ENCODE measurements at places on chromosomes 13 and 19. TPM values are rescaled to one million over a fixed set of nuclear protein-coding genes. Genes with fewer than 3 reads are reported as not detected.

- no peak for DNase-seq
Observed at GRCh38 chr13:24116131-24116530, 44.4 kb upstream of the SPATA13 start.

DNA sequence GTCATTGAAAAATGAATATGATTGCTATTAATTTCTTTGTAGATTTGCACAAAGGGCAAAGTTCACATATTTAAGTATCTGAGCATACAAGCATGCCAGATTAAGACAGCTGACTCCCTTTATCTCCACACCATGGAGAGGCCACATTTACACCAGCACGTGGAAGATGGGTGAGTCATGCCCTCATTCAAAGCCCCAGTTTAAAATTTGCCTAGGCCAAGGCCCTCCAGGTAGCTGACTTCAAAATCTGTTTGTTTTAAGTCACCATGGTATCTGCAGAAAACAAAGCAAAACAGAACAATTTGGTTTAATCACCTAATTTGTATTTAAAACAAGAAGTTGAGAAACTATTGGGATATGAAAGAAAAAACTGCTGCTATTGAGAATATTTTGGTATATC lies 109.2 kb downstream of the ESD start:
- no peak for DNase-seq

DNA sequence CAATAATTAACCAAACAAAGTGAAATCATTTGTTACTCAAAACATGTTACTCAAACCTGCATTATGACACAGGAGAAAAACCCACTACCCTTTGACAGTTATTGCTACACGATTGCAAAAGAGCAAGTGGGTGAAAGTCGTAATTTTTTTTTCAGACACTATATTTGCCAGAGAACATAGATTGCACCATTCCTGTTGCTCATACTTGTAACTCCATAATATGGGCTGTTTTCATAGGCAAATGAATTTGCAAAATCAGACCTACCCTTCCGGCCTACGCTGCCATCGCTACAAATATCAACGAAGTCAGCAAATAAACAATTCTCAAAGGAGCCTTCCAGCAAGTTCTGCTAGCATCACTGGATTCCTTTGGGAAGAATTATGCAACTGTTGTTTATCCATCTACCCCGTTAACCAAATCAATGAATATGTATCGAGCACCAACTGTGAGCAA lies 396.5 kb downstream of the IRS2 start:
- no peak for DNase-seq

GRCh38 chr13:106686163-106686562 lies 118.2 kb upstream of the ARGLU1 start:
- no peak for DNase-seq

GRCh38 chr19:12496480-12496879 lies 11.9 kb upstream of the ZNF709 start:
- DNase-seq, result no peak

Gene OR10H1
- not detected for total RNA-seq

DNA sequence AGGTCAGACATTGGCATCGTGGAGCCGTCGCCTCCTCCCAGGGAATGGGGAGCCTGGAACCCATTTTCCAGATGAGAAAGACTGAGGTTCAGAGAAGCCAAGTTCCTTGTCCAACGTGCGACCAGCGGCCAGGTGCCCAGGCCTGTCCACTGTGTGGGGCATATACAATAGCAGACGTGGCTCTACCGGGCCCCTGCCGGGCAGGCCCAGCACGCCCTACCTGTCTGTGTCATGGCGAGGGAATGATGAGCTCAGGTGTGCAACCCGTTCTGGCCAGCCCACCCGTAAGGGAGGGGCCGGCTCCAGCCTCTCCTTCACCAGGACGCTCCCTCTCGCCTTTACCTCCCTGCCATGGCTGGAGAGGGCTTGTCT lies 837 bp downstream of the GNA15 start:
- DNase-seq, result no peak

DNA sequence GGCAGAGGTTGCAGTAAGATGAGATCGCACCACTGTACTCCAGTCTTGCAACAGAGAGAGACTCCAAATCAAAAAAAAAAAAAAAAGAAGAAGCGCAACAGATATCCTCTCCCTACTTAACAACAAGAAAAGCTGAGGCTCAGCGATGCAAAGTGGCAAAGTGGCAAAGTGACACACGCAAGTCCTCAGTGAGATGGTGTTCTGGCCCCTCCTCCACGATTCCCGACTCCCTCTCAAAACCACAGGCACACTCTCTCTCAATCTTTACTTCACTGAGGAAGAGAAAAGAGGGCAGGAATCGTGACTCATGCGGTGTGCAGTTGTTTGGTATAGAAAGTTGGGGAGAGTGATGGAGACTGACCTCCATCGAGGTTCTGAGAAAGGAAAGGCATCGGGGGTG lies 12.6 kb downstream of the FFAR2 start:
- no peak for DNase-seq

GRCh38 chr13:109274188-109274821 lies 512.1 kb downstream of the IRS2 start:
- DNase-seq, result no peak
